Dermis blood vessel endothelial cell (primary cell): ENCODE measurements at places on chromosomes 7 and 10. TPM values are rescaled to one million over a fixed set of nuclear protein-coding genes. Genes with fewer than 3 reads are reported as not detected.

Gene ABCC2
- total RNA-seq, result 0.79 and 1.5 TPM in 2 replicates

Gene VAX1
- total RNA-seq, result not detected in 2 replicates

Gene GRM3
- not detected in 2 replicates for total RNA-seq

Gene SCIN
- 0.17 and 2.6 TPM in 2 replicates for total RNA-seq

Gene VIPR2
- total RNA-seq, result not detected in 2 replicates

Gene KCNIP2
- total RNA-seq, result 0.85 TPM in 1 of 2 replicates, not detected in the other

Gene NXPH1
- total RNA-seq, result not detected in 2 replicates

Gene LIPN
- not detected in 2 replicates for total RNA-seq

Gene ASB10
- not detected in 2 replicates for total RNA-seq

Gene COBL
- under 0.01 TPM in 1 of 2 replicates, not detected in the other for total RNA-seq

Gene CH25H
- 3.1 and 3.8 TPM in 2 replicates for total RNA-seq

Gene ANKRD30A
- total RNA-seq, result not detected in 2 replicates

Gene NRG3
- 3.2 and 7.4 TPM in 2 replicates for total RNA-seq

Gene PPP1R17
- not detected in 2 replicates for total RNA-seq

Gene EPHA1
- 0.09 TPM in 1 of 2 replicates, not detected in the other for total RNA-seq

Gene LEP
- total RNA-seq, result not detected in 2 replicates

Gene FZD8
- total RNA-seq, result 25.6 and 30.5 TPM in 2 replicates

Gene TCTN3
- 34.2 and 63.0 TPM in 2 replicates for total RNA-seq

Gene SLC26A3
- not detected in 2 replicates for total RNA-seq

Gene DNAJC30
- 0.85 and 1.3 TPM in 2 replicates for total RNA-seq

Gene CPA1
- not detected in 2 replicates for total RNA-seq

Gene PRSS1
- not detected in 2 replicates for total RNA-seq

Gene COL17A1
- 0.34 and 0.84 TPM in 2 replicates for total RNA-seq

Gene TRA2A
- total RNA-seq, result 33.7 and 34.9 TPM in 2 replicates

Gene MALRD1
- 0.09 TPM in 1 of 2 replicates, not detected in the other for total RNA-seq

Gene OR2A1
- not detected in 2 replicates for total RNA-seq

Gene MYO3A
- not detected in 2 replicates for total RNA-seq

Gene IFIT1B
- not detected in 2 replicates for total RNA-seq

Gene HACD1
- 15.5 and 27.9 TPM in 2 replicates for total RNA-seq

Gene HHEX
- 56.7 and 66.9 TPM in 2 replicates for total RNA-seq

Gene SLC13A1
- not detected in 2 replicates for total RNA-seq

Gene NUTM2A
- total RNA-seq, result 0.09 and 0.85 TPM in 2 replicates

Gene UCMA
- not detected in 2 replicates for total RNA-seq

Gene SORCS1
- total RNA-seq, result not detected in 2 replicates

Gene ANKRD7
- total RNA-seq, result 0.51 TPM in 1 of 2 replicates, not detected in the other

Gene TIMM23B
- 12.4 and 15.3 TPM in 2 replicates for total RNA-seq

Gene ABCB1
- total RNA-seq, result 4.6 and 16.2 TPM in 2 replicates

Gene LRRC17
- 1.2 and 2.0 TPM in 2 replicates for total RNA-seq

Gene PDIA4
- total RNA-seq, result 411 and 434 TPM in 2 replicates

Gene BICC1
- total RNA-seq, result 0.79 and 2.6 TPM in 2 replicates

Gene TMEM254
- 4.9 and 7.3 TPM in 2 replicates for total RNA-seq

Gene FFAR4
- not detected in 2 replicates for total RNA-seq

Gene PLPP4
- total RNA-seq, result under 0.01 TPM in 1 of 2 replicates, not detected in the other
